GM04503 (cell line): ENCODE measurements at places on chromosomes 7 and 10.

DNA sequence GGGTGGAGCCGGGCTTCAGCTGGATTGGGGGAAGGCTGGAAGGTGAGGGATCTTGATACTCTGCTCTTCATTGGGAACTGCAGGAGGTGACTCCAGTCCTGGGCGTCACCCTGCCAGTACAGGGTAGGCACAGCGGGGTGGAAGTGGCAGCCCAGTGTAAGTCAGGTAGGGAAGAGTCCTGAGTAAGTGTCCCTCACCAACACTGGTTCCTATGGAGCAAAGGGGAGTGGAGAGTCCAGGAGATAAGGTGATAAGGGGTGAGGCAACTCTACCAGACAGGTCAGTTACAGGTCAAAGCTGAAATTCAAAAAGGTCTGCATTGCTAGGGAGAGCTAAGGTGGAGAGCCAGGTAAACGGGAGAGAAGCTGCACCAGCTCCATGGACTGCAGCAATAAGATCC lies 145.6 kb upstream of the NFE2L3 start:
- DNase-seq = no peak

- no peak for DNase-seq
Observed at GRCh38 chr7:47565640-47566250, 16.2 kb downstream of the TNS3 start.

GRCh38 chr10:50369931-50370330 lies 118.6 kb upstream of the ASAH2 start:
- DNase-seq = no peak

DNA sequence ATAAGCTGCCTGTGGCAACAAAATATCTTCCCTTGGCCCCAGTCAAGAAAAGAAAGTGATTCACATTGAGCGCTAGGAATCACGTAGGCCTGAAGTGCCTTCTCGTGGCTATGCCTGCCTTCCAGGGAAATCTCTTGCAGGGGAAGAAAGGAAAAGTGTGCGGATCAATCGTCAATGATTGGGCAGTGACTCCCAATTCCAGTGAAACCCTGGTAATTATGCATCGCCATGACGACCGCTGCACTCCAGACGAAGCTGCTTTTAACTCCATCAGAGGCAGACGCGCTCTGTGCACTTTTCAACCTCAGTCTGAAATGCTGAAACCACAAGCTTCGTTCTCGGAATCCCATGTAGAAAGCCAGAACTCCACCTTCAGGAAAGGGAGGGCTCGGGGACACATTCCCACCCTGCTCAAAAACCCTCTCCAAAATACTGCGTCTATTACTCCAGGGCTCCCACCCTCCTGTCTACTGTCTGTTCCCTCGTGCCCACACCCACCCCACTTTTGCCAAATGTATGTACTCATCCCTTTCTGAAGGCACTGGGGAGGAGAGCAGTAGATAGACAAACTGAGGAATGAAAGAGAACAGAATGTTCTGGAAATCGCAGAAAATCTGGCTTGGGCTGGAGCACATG lies 24.2 kb upstream of the PRKAG2 start:
- peak; percentile 11 for DNase-seq

GRCh38 chr7:8260871-8261694 lies 884 bp downstream of the ICA1 start:
- DNase-seq = no peak

DNA sequence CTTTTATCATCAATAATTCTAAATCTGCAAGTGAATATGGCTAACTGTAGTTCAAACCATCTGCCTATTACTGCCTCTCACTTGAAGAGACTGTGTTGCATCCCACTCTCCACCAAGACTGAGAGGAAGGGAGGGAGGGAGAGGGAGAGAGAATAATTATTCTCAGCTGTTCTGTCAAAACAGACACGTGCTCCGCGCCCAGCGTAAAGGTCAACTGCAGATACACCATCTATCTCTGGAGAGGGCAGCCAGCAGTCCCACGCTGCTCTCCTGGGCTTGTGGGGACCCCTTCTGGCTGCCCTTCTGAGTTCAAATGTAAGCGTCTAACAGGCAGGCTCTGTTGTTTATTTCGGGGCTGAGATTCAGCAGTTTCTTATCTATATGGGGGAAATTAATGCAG lies 625.5 kb upstream of the GALNT17 start:
- DNase-seq = no peak

GRCh38 chr10:47326927-47327330 lies 4.7 kb downstream of the GDF2 start:
- DNase-seq = no peak

DNA sequence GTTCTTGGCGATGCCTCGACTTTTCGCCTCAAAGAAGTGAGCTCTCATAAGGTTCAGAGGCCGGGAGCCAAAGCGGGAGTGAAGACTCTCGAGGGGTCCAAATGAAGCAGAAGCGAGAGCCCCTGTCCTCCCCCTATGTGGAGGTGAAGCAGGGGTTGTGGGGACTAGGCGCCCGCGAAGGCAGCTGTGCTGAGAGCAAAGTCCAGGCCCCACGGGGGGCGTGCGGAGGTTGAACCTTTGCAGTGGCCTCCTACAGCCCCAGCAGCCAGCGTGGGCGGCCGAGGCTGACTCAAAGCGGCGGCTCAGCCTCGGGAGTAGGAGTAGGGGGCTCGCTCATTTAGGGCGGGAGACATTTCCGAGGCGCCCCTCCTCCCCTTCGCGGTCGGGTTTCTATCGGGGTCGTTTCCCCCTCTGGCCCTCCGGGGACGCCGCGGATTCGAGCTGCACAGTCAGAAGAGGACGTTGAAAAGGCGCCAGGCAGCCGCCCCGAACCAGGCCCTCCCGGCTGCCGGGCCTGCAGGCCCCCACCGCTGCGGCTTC lies 553 bp upstream of the ADD3 start:
- DNase-seq = no peak

DNA sequence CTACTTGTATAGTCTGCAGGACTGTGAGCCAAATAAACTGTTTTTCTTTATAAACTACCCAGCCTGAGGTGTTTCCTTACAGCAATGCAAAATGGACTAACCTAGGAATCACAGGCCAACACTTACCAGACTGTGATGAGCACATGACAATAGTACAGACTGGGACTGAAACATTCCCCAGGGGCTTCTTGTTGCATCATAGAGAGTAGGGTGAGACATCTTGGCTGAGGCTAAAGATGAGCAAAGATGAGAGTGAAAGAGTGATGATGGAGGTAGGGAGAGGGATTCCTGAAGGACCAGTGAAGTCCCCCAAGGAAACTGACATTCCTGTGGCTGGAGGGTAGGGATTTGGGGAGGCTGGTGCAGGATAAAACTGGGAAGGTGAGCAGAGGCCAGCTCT lies 194.4 kb downstream of the TPST1 start:
- DNase-seq = no peak

DNA sequence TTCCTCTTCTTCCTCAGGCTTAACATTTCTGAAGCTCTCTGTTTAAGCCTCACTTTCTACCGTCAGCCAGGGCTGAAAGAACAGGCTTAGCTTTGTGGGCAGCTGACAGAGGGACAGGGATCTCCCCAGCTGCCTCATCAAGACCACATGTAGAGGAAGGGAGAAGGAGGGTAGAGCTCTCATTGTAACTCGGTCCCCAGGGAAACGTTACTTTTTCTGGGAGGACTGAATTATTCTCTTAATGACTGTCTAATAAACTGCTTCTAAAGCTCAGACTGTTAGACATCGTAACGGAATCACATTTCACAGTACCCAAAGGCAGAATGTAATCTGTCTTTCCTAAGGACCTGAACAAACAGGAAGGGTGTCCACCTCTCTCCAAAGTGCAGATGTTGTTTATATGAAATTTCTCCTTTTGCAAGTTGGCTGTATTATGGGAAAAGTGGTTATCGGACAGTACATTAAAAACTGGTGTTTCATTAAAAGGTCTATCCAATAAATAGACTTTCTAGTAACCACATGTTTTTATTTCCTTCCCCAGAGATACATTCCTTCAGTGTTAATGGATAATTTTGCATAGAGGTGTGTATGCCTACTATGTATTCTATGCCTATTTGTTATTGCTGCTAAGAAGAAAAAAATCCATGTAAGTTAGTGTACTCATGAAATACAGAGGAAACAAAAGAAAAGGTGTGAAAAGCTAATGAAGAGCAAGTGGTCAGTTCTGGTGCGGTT lies 144.2 kb downstream of the CTTNBP2 start:
- no peak for DNase-seq

- DNase-seq = no peak
Observed at GRCh38 chr7:111878785-111879184, 316.5 kb upstream of the IMMP2L start.

DNA sequence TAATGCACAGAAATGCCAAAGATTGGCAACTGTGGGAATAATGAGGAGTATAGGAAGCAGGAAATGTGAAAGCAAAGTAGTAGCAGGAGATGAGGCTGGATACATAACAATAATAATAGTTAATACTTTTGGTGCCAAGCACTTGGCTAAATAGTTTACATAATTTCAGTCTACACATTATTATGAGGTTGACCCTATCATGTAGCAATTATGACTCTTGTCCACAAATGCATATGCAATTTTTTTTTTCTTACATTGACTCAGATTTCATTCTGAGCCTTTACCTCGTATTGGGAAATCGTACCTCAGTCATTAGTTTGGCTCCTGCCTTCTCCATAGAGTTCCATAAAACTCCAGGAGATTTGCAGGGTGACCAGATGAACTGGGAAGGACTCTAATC lies 219.9 kb downstream of the SUGCT start:
- DNase-seq = no peak

DNA sequence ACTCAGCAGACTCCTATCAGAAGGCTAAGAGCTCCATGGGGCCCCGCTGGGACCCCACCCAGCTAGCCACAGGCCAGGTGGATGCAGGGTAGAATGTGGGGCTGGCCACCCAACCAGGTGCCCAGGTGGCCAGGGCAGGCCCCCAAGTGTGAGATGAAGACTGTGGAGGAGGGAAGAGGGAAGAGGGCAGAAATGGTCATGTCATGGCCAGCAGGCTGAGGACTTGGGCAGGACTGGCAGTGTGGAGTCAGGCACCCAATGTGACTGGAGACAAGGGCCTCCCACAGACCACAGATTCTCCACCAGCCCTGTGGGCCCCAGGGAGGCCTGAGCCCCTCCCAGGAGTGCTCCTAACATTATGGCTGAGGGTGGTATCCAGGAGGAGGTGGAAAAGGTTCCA lies 141.6 kb downstream of the TNS3 start:
- no peak for DNase-seq

GRCh38 chr10:114519756-114520293 lies 115.5 kb upstream of the AFAP1L2 start:
- DNase-seq = no peak

DNA sequence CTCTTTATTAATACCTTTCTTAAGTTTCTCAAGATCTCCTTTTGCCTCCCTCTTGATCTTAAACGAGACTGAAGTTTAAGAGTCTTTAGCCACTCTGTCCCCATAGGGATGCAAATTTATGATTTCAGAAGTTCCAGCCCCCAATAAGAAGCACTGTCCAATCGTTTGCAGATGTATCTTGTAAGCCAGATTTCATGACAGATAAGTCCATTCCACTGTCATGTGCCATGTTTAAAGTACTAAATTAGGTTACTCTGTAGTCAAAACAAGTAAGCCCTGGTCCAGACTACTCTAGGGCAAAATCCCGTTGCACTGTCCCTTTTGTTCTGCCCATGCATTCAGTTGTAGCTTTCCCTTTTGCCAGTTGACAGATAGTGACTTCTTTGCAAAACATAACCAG lies 157.2 kb upstream of the KAT6B start:
- peak; percentile 21 for DNase-seq

- no peak for DNase-seq
Observed at GRCh38 chr7:40887099-40887498, 752.3 kb downstream of the SUGCT start.

DNA sequence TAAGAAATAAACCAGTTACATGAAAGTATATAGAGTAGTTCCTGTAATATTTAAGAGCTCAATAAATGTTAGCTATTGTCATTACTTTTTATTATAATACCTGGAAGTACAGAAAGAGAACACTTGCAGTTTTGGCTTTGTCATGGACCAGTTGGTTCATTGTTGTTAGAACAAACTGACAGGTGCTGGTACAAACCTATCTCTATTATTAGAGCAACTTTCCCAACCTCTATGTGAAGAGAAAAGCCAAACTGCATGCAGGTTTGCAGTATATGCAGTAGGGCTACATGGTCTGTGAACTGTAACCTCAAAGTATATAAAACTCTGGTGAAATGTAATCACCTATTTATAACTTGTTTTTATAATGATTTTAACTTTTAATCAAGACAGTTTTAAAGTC lies 20.4 kb downstream of the DNAJC9 start:
- no peak for DNase-seq

GRCh38 chr7:20307119-20307518 lies 23.6 kb upstream of the ITGB8 start:
- no peak for DNase-seq

DNA sequence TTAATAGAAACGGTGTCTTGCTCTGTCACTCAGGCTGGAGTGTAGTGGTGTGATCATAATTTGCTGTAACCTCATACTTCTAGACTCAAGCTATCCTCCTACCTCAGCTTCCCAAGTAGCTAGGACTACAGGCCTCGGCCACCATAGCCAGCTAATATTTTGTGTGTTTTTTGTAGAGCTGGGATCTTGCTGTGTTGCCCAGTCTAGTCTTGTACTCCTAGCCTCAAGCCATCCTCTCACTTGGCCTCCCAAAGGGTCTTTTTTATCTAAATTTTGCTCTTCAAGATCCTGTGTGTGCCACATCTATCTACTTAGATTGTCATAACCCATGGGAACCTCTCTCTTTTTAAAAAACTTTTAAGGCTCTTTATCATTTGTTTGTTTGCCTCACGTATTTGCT lies 50.5 kb downstream of the ANKIB1 start:
- no peak for DNase-seq

DNA sequence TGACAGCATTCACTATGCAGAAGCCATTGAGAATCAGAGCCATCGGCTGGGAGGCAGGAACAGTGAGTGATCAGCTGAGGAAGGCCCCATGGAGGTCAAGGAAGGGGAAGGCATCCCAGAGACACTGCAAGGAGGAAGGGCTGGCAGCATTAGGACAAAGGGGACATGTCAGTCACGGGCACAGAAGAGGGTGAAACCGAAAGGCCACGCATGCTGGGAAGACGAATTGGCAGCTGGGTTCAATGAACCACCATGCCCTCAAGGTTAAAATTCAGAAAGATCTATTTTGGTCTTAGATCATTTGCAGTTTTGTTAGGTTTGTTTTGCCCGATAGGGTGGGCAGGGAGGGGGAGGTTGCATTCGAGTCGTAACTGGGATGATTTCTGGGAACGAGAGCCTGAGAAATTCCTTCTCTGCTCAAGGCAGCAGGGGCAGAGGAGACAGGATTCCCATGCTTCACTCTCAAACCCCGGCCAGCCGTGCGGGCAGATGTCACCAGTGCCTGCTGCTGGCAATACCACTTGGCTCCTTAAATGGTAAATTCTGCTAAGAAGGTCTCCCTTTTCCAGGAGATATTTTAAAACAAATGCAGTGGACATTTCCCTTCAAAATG lies 57.7 kb downstream of the ASB13 start:
- no peak for DNase-seq

GRCh38 chr10:4217187-4217586 lies 432.2 kb upstream of the KLF6 start:
- no peak for DNase-seq

DNA sequence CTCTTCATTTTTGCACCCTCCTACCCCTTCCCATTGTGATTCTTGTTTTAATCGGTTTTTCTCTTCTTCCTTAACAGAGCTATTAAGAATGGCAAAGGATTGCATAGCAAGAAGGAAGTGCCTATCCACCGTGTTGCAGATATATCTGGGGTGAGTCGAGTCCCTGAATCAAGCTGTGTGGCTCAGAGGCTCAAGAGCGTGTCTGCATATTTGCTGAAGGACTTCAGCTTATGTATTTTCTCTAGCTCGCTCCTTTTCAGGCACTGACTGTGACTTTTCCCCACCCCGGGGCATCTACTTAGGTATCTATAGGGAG lies 126.6 kb downstream of the LRRC4 start:
- DNase-seq = no peak

GRCh38 chr7:17212188-17212587 lies 86.3 kb upstream of the AHR start:
- no peak for DNase-seq
